EH (cell line): ENCODE measurements at places on chromosomes 4 and X.
A peak's percentile ranks its signal among the peaks of the same experiment; 100 is the strongest.

DNA sequence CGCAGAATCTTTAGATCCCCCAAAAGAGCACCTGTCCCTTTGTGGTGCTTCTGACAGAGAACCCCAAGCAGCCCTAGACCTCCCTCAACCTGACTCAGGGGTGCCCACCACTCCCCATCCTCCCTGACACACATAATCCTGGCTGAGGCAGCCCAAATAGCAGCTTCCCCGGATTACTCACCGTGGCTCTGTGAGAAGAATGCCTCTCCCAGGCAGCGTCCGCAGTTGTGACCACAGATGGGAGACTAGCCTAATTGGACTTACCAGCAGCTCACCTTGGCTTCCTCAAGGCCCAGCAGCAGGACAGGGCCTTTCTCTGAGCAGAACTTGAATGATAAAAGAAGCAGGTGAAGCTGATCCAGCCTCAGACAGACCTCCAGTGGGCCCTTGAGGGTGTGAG lies 10.3 kb upstream of the ODAPH start:
- peak; percentile 62 for DNase-seq

DNA sequence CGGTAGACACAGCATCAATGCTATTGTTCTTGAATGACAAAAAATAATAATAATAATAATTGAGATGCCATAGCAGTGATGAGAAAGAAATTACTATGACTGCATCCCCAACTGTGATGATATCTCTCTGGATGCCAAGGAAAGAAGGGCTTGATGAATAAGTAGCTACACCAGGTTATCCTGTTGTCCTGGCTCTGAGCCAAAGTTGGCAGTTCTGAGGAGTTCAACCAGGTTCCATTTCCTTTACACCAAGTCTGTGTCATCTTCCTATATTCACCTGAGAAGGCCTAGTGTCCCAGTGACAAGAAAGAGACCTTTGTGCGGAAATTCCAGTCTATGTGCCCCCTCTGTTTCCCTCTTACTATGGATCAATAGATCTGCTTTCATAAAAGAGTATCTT lies 3.4 kb upstream of the MAML3 start:
- no peak for DNase-seq

- no peak for DNase-seq
Observed at GRCh38 chr4:187042251-187042650, 318.6 kb upstream of the FAT1 start.

GRCh38 chr4:152246659-152247058 lies 289.2 kb downstream of the FBXW7 start:
- DNase-seq: no peak

DNA sequence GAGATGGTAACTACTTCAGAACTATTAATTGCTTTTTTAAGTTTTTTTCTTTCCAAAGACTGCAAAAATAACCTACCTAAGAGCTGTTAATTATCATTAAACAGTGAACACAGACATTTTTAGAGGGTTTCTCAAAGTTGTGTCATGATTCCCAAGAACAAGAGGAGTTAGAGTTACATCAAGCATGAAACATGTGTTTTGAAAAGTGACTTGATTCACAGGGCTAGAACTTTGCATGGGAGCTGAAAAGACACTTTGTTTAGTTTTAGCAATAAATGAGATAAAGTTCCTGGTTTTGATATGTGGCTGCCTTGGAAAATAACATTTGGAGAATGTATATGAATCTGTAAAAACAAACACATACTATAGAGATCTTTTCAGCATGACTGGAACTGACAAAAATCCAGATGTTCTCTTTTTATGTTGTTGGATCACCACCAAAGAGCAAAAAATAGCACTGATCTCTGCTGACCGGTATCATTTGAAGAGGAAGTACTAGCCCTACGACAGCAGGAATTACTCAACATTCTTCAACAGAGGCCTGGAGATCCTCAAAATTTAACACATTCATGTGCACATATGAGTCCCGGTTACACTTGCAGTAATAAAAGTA lies 173.0 kb upstream of the PCDH18 start:
- peak; percentile 96 for DNase-seq

DNA sequence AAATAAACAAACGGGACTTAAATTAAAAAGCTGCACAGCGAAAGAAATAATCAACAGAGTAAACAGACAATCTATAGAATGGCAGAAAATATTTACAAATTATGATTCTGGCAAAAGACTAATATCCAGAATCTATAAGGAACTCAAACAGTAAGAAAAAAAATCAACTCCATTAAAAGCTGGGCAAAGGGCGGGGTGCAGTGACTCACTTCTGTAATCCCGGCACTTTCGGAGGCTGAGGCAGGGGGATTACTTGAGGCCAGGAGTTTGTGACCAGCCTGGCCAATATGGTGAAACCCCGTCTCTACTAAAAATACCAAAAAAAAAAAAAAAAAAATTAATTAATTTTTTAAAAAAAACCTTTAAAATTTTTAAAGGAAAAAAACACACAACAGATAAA lies 109.0 kb downstream of the ATP11C start:
- no peak for DNase-seq

GRCh38 chrX:113929004-113929403 lies 654.9 kb upstream of the HTR2C start:
- no peak for DNase-seq

GRCh38 chr4:40200875-40201801 lies 4.3 kb downstream of the RHOH start:
- no peak for DNase-seq

DNA sequence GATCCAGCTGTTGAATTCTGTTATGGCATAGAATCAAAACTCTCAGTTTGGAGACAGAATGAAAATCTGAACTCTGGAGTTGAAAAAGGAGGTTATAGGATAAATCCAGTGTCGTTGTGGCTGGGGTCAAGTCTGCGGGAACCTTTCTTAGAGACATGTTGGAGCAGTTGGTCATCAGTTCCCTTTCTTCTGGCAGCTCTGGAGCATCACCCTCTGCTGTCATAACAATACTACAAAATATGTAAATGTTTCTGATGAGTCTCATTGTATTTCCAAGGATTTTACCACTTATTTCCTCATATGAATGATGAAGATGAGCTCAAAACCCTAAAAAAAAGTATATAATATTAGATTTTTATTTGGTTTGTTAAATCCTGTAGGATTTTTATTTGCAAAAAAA lies 7.5 kb downstream of the TLR10 start:
- no peak for DNase-seq

DNA sequence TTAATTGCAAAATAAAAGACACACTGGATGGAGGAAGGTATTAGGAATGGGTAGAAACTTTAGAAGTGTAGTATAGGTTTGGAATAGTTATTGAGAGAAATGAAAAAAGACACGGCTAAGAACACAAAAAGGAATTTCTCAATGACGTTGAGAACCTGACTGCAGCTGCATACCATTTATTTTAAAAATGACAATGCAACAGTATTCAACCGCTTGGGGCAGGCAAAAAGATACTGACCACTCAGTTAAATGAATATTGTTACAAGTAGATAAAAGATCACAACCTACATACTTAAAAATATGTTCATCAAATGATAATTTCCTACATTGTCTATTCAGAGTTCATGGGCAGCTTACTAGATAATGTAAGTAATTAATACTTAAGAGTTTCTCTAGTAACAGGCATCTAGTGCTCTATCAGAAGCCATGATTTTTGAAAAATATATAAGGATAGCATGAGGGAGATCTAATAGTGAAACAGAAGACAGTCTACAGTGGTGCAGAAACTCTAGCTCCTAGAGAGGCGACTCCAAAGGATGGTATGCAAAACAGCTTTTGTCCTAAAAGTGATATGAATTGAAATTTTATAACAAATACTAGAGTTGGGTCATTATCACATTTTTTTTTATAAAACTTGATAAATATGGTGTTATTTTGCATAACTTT lies 216.2 kb upstream of the VEGFC start:
- peak; percentile 51 for DNase-seq

DNA sequence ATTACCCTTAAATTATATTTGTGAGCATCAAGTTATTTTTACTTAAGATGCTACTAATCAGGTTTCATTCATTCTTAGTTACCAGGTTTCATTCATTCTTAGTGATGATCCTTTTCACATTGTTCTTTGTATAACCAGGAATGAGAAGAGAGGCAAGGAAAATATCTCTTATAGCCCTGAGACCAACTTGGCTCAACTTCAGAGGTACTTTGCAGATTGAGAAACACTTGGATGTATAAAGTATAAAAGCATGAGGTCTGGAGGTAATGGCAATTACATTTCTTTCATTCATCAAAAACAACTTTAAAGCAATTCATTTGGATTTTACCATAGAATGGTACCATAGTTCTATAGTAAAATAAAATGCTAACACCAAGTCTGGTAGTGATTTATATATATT lies 231.0 kb downstream of the PRDM5 start:
- no peak for DNase-seq

DNA sequence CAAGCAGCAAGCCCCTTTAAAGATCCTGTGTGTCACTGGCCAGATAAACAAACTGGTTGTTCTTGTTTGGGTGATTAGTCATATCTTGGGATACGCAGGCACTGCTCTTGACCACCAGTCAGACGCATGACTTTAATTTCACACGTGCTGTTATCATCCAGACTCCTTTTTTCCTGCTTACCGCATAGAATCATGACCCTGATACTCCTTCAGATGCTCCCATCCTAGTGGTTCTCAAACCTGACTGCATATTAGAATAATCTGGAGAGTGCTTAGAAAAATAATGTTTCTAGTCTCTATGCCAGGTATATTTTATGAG lies 78.8 kb downstream of the CLDN22 start:
- peak; percentile 72 for DNase-seq

- no peak for DNase-seq
Observed at GRCh38 chr4:40630335-40631021, 814 bp upstream of the RBM47 start.

- no peak for DNase-seq
Observed at GRCh38 chr4:89284020-89284424, 23.6 kb downstream of the GPRIN3 start.

GRCh38 chr4:38572793-38573192 lies 91.2 kb upstream of the KLF3 start:
- no peak for DNase-seq

DNA sequence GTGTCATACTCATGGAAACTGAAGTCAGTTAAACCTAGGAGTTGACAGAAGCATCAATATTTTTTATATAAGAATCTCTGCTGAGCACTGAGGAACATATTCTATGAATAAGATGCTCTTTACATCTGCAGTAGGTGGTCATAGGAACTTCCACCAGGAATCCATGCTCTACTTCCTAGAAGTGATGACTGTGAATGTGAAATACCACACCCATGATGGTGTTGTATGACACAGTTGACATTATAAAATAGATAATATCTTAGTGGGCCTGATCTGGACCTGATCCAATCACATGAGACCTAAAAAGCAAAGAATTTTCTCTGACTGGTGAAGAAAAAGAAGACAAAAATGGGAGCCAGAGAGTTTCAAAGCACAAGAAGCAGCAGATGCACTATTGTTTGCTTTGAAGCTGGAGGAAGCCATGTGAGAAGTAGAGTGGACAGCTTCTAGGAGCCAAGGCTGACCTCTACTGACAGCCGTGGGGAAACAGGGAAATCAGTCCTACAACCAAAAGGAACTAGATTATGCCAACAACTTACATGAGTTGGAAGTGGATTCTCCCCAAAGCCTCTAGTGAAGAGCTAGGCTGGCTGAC lies 68.6 kb upstream of the HS3ST1 start:
- no peak for DNase-seq

GRCh38 chr4:57320849-57321248 lies 210.7 kb upstream of the IGFBP7 start:
- DNase-seq: no peak

DNA sequence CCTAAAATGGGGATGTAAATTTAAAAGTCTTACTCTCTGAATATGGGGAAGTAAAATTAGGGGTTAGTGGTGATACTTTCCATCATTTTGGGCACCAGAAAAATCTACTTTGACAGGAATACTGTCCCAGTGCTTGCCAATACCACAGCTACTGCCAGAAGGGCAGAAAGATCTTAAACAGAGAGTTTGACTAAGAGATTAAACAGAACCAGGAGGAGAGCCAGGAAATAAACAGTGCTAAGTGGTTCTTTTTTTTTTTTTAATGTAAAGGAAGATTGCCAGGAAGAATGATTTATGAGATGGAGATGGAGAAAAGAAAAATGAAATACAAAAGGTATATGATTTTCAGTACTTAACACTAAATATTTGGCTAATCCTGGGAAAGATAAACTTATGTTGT lies 126.8 kb downstream of the RTL3 start:
- no peak for DNase-seq

- DNase-seq: no peak
Observed at GRCh38 chrX:10929747-10930146, 181.4 kb upstream of the HCCS start.

DNA sequence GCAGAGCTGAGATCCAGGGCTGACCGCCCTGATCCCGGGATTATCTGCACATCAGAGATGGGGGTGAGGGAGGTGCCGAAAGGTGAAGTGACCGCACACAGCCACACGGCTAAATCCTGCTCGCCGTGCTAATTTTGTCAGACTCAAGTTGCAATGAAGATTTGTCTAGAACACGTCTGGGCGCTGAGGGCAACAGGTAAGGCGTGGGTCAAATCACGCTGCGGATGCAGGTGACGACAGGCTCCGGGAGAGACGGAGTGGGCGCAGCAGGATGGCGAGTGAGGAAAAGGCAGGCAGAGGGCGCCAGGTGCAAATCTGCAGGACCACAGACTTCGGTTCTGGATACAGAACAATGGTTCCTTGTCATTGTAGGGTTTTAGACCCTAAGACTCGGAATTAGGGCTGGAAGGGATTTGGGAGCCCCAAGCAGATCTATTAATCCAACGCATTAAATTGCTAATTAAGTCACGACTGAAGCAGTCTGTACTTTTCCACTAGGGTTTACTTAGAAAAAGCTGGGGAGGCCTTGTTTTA lies 1.9 kb upstream of the TBC1D14 start:
- DNase-seq: peak; percentile 16

DNA sequence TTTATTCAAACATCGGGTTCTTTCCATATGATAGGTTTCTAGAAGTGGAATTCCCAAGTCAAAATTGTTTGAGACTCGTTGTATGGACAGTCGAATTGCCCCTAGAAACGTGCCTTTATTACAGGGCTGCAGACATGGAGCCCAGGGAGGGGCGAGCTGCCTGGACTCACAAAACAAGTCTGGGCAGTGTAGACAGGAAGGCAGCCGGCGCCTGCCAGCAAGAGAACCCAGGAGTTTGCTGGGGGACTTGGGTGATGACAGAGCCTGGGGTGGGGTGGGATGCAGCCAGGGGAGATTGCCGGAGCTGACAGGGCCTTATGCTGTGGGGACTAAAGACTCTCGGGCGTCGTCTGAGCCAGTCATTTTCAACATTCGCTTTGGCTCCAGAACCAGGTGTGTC lies 107.4 kb upstream of the MSX1 start:
- no peak for DNase-seq

GRCh38 chr4:55068522-55068921 lies 56.9 kb downstream of the KDR start:
- DNase-seq: no peak

DNA sequence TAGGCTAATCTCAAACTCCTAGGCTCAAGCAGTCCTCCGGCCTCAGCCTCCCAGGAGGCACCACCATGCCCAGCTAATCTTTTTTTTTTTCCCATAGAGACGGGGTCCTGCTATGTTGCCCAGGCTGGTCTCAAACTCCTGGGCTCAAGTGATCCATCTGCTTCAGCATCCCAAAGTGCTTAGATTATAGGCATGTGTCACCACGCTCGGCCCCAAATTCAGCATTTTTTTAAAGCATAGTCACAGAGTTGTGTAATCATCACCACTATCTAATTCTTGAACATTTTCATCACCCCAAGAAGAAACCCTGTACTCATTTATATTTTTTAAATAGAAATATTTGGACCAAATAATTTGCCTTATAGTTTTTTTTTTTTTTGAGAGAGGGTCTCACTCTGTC lies 10.3 kb downstream of the CENPI start:
- DNase-seq: peak; percentile 80

GRCh38 chr4:105619188-105619931 lies 66.9 kb downstream of the ARHGEF38 start:
- DNase-seq: no peak
